ENCODE measurements at places on chromosomes 7 and 10. TPM values are rescaled to one million over a fixed set of nuclear protein-coding genes. Genes with fewer than 3 reads are reported as not detected.

- no peak for DNase-seq
Measured at GRCh38 chr10:50432211-50433009, 181.1 kb upstream of the ASAH2 start.

DNA sequence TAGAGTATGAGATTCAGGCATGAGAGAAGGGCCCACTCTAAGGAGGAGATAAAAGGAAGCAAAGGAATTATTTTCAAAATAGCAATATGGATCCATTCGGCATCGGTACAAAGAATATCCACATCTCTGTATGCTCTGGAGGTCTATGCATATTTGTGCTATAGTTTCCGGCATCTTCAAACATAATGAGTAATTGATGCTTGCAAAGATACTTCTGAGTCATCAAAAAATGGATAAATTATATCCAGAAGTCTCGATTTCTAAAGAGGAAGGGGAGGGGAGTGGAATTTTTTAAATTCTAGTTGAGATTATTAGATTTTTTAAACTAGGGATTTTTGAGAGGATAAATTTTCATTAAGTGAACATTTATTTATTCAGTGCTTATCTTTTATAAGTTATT is 72.9 kb upstream of the KIAA1217 start:
- no peak for DNase-seq

- no peak for DNase-seq
Measured at GRCh38 chr10:1085258-1085657, 29.1 kb downstream of the WDR37 start.

DNA sequence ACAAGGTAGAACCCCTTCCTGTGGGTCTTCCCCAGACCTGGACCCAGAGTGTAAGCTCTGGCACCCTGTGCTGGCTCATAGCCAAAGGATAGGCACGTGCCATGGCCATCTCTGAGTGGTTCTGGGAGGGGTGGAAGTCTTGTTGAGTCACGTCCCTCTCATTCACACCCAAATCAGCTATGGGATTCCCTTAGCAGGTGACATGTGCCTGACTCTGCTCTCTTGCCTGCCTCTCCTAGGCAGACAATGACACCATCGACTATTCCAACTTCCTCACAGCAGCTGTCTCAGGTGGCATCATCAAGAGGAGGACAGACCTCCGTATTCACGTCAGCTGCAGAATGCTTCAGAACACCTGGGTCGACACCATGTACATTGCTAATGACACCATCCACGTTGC is 59.8 kb downstream of the C10orf120 start:
- no peak for DNase-seq

DNA sequence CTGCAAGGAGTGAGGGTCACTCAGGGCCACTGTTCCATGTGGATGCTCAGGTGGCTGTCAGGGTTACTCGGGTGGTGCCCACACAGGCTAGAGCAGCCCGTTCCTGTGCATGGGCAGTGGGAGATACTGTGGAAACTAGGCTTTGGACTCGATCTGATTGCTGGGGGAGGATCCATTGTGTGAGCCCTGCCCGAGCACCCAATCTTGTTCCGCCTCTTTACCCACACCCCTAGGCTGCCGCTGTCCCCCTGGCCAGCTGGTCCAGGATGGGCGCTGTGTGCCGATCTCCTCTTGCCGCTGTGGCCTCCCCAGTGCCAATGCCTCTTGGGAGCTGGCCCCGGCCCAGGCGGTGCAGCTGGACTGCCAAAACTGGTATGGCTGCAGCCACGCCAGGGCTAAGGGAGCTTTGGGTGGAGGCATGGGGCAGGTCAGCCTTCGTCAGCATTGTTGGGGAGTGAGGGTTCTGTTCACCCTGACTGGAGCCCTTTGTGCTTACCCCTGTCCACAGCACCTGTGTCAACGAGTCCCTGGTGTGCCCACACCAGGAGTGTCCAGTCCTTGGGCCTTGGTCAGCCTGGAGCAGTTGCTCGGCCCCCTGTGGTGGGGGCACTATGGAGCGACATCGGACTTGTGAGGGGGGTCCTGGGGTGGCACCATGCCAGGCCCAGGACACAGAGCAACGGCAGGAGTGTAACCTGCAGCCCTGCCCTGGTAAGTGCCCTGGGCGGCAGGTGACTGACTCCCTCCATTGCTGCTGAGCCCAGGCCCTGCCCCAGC is 12.4 kb upstream of the ZNF862 start:
- no peak for DNase-seq

- DNase-seq: no peak
Measured at GRCh38 chr10:27701938-27702537, 43.6 kb downstream of the MKX start.

GRCh38 chr10:69501657-69502056 is 50.4 kb downstream of the TSPAN15 start:
- DNase-seq: no peak

DNA sequence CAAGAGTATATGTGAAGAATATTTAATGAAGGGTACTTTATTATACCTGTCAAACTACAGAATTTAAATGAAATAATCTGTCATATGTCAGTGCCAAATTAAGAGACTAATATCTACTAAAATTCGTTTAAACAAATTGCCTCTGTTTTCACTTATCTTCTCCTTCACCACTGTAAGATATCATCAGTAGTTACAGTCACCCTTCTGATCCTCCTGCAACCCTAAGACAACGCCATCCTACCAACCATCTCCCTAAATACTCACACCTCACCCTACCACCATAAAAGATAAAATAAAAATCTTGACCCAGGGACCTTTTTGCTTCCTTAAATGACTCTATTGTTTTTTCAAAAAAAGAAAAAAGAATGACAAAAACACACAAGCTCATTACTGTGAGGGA is 20.8 kb downstream of the EZH2 start:
- DNase-seq: no peak

GRCh38 chr10:71246591-71247413 is 34.4 kb downstream of the UNC5B start:
- no peak for DNase-seq

- DNase-seq: peak; percentile 19
Measured at GRCh38 chr7:51034521-51035264, 252.0 kb upstream of the GRB10 start.

- DNase-seq: no peak
Measured at GRCh38 chr7:16535500-16535899, 8.9 kb downstream of the LRRC72 start.

GRCh38 chr7:105906695-105907094 is 30.3 kb upstream of the ATXN7L1 start:
- no peak for DNase-seq

DNA sequence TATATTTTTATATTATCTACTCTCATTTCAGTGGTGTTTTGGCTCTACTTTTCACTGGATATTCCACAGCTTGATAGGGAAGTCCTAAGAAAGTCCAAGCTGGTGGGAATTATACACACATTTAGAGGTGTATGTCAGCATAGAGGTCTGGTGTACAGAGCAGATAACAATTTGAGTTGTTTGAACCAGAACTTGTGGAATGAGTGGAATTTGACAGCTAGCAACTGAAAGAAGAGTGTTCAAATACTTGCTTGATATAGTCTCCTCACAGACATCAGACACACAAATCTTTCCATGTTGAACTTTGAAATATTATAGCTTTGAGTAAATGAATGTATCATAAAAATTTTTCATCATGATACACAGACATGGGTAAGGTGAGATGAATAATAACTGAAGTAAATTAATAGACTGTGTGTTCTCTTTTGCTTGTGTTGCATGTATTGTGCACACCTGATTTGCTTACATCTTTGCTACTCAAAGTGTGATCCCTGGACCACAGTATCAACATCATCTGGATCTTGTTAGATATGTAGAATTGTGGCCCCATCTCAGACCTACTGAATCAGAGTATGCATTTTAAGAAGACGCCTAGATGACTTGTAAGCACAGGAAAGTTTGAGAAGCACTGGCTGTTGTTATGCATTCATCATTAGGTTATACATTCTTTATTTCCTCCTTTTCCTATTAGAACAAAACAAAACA is 91.5 kb downstream of the ABCA13 start:
- no peak for DNase-seq

DNA sequence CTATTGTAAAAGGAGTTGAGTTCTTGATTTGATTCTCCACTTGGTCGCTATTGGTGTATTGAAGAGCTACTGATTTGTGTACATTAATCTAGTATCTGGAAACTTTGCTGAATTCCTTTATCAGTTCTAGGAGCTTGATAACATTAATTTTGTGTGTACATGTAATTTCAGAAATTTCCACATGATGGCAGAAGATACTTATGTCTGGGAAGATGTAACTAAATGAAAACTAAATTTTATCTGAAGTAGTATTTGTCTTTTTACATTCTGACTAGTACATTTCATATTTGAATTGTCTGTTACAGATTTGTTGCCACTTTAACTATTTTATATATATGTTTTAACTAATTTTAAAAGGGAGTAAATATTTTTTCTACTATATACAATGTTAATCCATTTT is 27.6 kb downstream of the SDHAF3 start:
- DNase-seq: no peak

DNA sequence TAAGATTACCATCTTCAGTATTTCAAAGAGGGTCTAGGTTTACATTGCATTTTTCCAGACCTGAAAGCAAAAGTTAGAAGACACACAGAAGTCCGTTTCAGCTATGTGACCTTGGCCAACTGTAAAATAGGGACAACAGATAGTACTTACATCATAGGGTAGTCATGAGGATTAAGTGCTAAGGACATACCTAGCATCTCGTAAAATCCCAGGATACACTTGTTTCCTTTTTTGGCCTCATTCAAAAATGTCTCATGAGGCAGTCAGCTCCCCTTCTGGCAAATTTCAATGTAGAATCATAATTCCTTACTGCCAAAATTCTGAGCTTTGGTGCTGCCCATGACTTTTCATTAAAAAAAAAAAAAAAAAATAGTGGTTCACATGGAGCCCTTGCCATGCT is 6.4 kb upstream of the DUSP5 start:
- no peak for DNase-seq

DNA sequence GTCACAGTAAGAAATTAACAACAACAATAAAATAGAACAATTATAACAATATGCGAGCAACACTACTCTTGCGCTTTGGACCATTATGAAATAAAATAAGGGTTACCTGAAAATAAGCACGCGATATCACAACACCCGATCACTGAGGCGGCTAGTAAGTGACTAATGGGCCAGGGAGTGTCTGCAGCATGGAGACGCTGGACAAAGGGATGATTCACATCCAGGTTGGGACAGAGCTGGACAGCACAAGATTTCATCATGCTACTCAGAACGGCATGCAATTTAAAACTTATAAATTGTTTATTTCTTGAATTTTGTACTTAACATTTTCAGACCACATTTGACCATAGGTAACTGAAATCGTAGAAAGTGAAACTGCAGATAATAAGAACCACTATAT is 15.6 kb downstream of the HIBADH start:
- DNase-seq: peak; percentile 74

GRCh38 chr7:51080622-51081269 is 235.9 kb downstream of the COBL start:
- no peak for DNase-seq

The FAM241B gene
- total RNA-seq: 4.1 TPM

The NCF1 gene
- not detected for total RNA-seq

The PARD3 gene
- total RNA-seq: 55.3 TPM

The PNLIP gene
- not detected for total RNA-seq

The AGAP6 gene
- total RNA-seq: 5.9 TPM

The GSDME gene
- 51.0 TPM for total RNA-seq

The PROSER2 gene
- total RNA-seq: 33.1 TPM

The TYW1B gene
- 1.7 TPM for total RNA-seq
